Left cardiac atrium (tissue), 4 donors: ENCODE measurements at places on chromosomes 3 and 15.
A peak's percentile ranks its signal among the peaks of the same experiment; 100 is the strongest.

- no peak for DNase-seq
Observed at GRCh38 chr3:156525808-156526207, 29.1 kb downstream of the SSR3 start.

- DNase-seq: no peak
Observed at GRCh38 chr15:86300390-86301125, 220.9 kb downstream of the AGBL1 start.

DNA sequence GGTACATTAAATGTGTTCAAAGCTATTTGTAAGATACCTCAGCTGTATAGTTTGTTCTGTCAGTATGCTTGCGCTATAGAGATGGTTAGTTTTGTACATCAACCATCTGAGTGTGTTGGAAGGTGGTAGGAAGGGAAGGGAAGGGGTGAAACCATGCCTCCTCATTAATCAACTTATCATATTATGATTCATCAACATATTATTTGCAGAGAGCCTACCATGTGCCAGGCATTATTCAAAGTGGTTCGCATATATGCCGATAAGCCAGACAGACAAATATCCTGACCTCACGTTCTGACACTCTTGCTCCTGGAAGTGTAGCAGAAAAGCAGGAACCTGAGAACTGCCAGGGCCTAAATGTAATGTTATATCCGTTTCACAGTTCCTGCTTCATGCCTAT is 248.1 kb upstream of the NR2E3 start:
- no peak for DNase-seq

DNA sequence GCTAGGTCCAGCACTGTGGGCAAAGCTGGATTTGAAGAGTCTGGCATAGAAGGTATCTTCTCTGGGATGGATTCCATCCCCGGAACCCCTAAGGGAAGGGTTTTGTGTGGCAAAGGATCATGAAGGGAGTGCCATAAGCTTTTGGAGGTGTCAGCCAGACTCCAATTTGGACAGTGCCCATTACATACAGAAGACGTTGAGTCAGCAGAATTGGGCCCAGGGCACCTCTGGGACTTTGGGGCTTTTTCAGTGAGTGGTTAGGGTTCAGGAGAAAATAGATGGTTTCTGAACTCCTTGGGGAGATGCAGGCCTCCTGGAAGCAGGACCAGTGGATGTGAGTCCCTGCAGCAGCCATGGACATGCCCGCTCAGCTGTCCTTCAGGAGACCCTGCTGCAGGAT is 34.6 kb upstream of the XCR1 start:
- DNase-seq: no peak

DNA sequence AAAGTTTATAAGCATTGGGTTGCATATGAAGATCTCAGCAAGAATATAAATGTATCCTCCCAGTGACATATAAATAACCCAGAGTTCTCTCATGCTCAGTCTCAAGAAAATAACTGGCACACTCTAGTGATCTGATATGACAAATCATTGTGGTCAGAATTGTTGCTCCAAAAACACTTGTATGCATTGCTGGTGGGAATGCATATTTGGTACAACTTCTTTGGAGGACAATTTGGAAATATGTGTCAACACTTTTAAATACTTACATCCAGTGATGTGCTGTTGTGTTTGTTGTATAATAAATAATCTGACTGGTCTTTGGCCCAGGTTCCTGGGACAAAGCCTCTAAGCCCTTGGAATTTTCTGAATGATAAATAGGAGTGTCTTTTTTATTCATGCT is 66.7 kb upstream of the STT3B start:
- no peak for DNase-seq

- no peak for DNase-seq
Observed at GRCh38 chr3:195247863-195248189, 23.1 kb downstream of the XXYLT1 start.

- DNase-seq: no peak
Observed at GRCh38 chr15:98903377-98904018, 104.1 kb downstream of the PGPEP1L start.

DNA sequence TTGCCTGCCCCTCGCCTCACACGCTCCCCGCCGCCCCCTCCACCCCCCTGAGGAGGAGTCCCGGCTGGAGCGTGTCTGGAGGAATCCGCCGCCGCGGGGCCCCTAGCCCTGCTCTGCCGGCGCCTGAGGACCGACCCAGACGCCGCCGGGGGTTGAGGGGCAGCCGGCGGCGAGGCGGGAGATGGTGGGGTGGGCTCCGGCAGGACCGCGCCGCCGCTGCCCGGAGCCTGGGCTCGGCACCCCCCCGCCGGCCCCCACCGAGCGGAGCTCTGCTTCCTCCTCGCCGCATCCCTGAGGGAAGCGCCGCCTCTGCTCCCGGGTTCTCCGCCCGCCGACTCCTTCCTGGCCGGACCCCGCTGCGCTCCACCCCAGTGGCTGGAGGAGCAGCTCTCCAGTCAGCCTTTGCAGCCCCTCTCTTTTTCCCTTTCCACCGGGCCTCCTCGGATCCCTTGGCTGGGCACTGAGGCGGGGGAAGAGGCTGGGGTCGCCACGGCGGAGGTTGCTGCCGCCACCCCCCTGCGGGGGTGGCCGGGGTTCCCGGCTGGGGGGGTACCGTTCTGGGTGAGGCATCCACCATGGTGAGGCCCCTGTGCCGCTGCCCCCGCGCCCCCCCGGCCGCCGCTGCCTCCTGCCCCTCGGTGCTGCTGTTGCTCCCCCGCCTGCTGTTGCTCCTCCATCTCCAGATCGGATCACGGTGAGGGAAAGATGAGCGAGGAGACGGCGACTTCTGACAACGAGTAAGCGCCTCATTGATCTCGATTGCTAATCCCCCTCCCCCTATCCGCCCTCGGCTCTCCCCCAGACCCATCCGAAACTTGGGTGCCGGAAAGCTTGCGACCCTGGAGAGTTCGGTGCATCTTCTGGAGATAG is at the start of gene SPRED1:
SPRED1 (plus strand) TSS at position 356 of the 870 bp plus-strand sequence; CDS start at position 706, 350 bp downstream.
- peak; percentile 84 for DNase-seq

DNA sequence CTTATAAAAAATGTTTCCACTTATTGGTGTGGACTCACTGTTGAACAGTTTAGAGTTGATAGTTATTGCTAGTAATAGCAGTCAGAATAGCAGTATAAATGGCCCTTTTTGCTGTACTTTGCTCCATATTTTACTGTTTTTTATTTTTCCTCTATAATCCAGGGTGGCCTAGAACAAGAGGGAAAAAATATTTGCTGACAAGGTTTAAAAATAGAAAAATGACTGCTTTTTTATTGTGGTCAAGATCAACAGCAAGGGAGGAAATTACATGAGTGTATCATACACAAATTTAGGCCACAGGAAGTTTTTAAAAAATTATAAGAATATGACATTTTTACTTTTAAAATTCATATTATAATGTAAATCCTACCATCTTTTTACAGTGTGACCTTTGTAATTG is 269.1 kb downstream of the WDR72 start:
- DNase-seq: no peak

GRCh38 chr3:15645246-15645645 is 43.7 kb downstream of the BTD start:
- DNase-seq: no peak

DNA sequence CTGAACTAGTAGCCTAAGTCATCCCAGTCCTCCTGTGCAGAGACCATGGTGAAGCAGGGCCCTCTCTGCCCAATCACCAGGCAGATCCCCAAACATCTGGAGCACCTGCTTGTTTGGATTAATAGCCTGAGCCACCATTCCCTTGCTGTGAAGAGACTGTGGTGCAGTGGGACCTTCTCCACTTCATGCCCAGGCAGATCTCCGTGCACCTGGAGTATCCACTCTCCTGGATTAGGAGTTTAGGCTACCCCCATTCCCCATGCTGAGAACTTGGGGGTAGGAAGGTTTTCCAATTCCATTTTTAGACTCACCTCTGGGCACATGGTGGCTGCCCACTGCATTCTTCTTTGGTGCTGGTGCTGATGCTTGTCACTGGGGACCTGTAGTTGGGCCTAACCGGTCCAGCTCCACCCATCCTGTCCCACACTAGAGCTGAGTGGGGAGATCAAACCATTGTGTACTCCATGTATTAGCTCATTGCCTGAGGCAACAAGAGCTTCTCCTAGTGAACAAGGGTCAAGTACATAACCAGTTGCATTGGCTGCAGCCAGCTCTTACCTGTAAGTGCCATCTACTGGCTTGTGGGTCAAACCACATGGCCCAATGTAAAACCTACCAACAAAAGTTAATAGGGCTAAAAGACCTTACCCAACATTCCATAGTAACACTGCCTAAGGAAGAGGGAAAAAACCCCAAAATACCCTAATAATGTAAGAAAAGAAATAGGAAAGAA is 382.5 kb upstream of the CBLB start:
- no peak for DNase-seq

GRCh38 chr3:139448104-139448503 is 28.2 kb downstream of the RBP2 start:
- peak; percentile 30 for DNase-seq

DNA sequence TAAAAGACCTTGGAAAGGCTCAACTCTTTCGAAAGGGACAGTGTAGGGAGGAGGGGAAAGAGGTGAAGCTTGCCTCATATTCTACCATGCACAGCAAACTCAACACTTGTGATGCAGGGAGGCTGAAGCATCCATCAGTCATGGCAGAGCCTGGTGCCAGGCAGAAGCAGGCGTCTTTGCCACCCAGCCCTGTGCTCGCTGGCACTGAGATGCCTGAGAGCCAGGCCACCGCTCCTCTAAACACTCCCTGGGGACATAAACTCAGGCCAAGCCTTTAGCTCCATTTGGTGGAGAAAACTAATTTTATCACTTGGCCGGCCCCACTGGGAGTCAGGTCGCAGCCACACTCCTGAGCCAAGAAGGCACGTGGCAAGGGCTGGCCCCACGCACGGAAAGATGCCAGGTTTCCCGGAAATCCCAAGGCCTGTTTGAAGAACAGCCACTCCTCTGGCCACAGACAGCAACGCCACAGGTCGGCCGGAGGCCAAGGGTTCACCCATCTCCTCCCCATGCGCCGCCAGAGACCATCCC is 30.7 kb downstream of the XXYLT1 start:
- peak; percentile 79 for DNase-seq

DNA sequence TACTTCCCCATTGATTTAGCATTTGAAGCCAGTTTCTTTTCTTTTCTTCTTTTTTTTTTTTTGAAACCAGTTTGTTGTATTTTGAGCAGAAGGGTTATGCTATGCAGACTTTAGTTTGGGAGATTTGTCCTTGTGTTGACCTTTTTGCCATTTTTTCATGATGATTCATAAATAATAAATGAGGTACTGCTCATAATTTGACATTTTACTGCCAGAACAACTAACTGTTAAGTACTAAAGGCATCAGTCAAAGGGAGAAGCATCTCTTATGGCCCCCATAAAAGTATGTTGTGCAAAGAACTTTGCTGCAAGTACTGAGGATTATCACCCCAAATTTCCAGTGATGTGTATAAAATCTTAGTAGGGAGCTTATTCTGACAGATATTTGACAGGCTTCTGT is 1.7 kb upstream of the GPR87 start:
- no peak for DNase-seq
